Stimulated activated CD4-positive, alpha-beta T cell treated with anti-CD3 and anti-CD28 coated beads, Interleukin-2, amount 100 ng/mL, for 24 hours (primary cell): ENCODE measurements at places on chromosomes 1 and 21.

DNA sequence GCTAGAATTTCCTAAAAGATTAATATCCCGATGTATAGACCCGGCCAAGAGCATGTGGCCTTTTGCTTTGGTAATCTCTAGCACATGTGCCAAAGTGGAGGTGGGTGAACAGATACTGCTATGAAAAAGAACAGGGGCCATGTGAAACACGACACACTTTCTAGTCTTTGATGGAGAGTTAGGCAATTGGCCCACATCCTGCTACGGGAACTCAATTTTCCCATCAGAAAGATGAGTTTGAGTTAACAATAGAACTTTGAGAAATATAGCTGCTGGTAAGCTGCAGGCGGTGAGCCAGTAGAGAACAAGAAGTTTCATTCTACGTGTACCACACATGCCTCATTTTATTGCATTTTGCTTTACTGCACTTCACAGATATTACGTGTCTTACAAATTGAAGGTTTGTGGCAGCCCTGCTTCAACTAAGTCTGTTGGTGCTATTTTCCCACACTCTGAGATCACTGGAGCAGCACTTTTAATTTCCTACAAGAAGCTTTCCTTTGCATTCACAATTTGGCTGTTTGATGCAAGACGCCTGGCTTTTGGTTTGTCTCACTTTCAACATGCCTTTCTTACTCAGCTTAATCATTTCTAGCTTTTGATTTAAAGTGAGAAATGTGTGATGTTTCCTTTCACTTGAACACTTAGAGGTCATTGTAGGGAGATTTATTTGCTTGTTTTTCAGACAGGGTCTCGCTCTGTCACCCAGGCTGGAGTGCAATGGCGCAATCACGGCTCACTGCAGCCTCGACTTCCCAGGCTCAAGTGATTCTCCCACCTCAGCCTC is 46.3 kb downstream of the HTR6 start:
- peak; percentile 23 for DNase-seq

DNA sequence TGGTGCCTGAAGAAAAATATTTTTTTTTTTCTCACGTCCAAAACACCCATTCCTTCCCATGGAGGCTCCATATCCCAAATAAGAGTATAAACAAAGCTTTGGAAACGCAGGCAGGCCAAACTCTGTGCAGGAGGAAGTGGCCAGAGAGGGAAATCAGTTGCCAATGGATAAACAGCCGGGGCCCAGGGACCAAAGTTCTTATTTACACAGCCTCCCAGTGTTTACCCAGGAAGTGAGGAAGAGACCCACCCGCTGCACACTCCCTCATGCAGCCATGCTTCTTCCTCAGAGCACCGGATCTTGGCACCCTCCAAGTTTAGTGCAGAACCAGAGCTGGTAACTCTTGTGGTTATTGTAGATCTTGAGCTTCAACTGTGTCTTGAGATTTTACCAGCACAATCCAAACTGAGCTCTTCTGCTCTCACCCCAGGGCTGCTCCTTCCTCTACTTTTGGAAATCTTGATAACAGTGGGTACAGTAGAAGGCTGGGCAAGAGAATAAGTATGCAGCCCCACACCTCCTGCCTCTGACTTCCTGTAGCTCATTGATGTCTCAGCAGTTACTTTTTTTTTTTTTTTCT is 14.2 kb downstream of the MARCKSL1 start:
- DNase-seq = no peak

DNA sequence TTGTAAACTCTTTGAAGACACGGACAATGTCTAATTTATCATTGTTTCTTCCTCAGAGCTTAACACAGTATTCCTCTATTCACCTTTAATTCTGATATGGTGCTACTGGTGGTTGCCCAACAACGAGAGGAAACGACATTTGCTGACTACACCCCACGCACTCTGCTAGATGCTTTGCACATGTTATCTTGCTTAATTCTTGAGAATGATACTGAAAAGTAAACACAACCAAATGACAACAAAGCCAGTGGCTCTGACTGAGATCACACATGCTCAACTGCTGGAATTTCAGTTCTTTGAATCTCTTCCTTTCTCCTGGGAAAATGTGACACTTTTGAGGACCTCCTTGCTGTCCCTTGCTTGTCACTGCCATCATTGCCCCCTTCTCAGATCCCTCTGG is 37.2 kb upstream of the DDAH1 start:
- no peak for DNase-seq

GRCh38 chr1:156582388-156583017 is 3.0 kb downstream of the TTC24 start:
- no peak for DNase-seq

GRCh38 chr1:65049941-65050713 is 83.8 kb upstream of the JAK1 start:
- DNase-seq = no peak

GRCh38 chr1:88060750-88061491 is 623.2 kb upstream of the PKN2 start:
- no peak for DNase-seq

- no peak for DNase-seq
Observed at GRCh38 chr1:113199760-113200455, 126.9 kb downstream of the LRIG2 start.

DNA sequence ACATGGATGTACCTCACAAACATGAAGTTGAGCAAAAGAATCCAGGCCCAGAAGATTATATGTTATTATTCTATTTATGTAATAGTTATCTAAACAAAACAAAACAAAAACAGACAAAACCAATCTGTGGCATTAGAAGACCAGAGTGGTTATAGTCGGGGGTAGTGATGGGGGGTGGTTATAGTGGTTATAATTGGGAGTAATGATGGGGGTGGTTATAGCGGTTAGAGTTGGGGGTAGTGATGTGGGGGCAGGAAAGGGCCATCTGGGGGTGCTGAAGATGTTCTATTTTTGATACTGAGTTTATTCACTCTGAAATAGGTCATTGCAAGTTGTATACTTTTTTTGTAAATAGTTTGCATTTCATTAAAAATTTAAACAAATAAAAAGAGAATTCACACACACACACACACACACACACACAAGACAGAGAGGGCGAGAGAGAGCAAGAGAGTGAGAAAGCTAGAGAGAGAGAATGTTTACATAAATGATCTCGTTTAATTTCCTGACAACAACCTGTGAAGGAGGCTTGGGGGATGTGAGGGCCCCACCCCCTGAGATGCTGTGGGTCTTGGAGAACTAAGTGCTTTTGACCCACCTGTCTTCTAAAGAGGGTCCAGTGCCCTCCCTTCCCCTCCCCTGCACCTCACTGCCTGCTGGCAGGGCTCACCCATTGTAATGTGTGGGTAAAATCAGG is 37.4 kb downstream of the RHOU start:
- DNase-seq = no peak

GRCh38 chr21:43836616-43837015 is 28.4 kb upstream of the AGPAT3 start:
- DNase-seq = no peak

DNA sequence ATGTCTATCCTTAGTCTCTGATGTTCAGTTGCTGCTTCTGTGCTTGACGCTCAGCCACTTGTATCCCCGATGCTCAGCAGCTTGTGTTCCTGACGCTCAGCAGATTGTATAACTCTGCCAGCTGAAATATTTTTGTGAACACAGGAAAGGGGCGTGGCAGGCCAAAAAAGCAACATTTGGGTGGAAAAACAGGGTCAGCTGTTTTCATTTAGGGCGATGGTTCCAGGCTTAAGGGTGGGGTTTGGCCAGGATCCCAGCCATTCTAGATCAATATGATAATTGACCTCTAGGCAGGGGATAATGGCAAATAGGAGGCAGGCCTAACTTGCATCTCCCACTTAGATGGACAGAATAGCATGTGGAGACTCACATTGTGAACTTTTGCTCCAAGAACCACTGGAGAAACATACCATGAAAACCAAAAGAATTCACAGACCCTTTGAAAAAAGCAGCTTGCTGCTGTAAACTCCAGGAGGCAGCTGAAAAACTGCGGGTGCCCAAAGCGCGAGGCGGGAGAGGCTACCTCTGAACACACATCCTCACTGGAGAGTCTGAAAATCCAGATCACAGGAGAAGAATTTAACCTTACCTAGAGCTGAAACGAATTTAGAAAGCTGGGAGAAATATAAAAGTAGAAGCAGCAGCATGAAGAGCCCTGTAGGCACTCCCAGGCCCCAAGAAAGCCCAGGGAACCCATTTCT is 58.3 kb downstream of the ZNF648 start:
- DNase-seq = no peak

DNA sequence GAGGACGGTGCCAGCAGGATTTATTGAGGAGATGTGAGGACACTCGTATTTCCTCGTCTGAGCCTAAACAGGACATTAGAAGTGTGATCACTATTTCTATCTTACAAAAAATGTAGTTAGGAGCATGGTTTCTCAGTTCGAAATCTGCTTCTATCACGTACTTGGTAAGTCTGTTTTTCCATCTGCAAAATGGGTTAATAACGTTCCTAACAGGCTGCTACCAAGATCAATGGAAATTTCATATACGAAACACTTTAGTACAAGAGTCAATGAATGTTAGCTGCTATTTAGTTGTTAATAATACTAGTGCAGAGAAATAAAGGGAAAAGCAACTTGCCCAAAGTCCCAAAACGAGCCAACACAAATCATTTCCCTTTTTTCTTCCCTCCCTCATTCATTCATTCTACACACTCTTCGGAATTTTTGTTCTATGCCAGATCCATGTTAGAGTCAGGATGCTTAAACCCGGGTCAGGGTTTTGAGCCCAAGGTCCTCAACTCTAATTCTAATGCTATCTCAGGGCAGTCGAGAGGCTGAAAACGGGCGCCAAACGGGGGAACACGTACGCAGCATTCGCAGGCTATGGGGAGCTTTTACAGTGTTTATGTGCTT is 608 bp downstream of the SNRNP40 start:
- DNase-seq = no peak

DNA sequence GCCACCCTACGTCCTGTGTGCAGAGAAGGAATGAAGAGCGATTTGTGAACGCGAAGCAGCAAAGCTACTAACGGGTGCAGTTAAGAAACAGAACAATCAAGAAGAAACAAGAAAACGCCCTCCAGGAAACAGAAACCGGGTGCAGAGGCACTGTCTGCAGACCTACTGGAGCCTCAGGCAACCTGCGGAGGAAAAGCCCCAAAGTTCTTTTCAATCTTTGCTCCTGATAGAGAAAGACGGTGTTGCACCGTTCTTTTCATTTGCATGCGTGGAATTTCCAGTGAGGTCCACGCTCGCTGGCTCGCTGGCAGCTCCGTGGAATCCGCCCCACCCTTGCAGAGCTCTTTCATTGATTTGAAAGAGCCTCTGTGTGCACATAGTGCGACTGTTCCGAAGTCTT is 37.0 kb upstream of the PDE9A start:
- peak; percentile 23 for DNase-seq

DNA sequence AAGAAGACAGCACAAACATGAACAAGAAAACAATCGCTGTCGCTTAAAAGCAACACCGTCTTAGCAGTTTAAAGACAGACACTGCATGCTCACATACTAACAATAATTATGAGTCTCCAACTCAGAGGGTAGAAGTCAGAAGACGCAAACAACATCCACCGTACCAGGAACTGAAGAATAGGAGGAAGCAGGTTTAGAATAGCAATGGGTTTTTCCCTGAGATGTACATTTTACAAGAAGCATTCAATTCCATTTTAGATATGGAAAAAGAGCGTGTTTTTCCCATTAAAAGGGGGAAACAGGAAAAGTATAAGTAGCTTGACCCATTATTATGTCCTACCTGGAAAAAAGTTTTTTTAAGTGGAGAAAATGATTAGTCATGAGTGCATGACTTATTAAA is 34.5 kb upstream of the KCNE1 start:
- DNase-seq = no peak

GRCh38 chr1:167933788-167934187 is 2.7 kb upstream of the DCAF6 start:
- no peak for DNase-seq

GRCh38 chr1:209619696-209620486 is 32.3 kb downstream of the LAMB3 start:
- DNase-seq = no peak

DNA sequence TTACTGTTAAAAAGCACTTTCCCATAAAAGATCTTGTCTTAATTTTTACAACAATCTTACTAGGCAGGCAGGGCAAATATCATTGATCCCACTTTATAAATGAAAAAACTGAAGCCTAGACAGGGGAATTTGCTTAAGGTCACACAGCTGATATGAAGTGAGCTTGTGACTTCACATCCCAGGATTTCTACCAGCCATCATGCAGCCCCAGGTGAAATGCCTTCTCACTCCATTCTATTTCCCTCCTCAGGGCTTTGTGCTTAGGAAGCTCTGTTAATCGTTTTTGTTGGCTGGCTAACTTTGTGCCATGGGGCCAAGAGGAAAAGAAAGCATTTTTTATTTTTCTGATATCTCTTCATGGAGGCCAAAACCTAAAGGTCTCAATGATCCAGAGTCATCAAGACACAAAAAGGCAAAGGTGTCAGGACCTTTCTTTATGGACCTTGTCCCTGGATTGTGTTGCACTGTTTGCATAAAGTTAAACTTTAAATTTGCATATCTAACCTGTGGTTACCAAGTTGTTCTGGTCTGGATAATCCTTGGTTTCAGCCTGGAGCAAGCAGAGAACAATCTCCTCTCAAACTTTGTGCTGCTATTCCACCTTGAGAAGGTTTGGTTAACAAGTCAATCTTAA is 44.8 kb upstream of the ZNF326 start:
- DNase-seq = no peak

- peak; percentile 40 for DNase-seq
Observed at GRCh38 chr1:37556712-37557196, at the start of gene DNALI1. Gene DNALI1 (plus strand): TSS chr1:37556940. CDS start chr1:37556995, 55 bp downstream.

DNA sequence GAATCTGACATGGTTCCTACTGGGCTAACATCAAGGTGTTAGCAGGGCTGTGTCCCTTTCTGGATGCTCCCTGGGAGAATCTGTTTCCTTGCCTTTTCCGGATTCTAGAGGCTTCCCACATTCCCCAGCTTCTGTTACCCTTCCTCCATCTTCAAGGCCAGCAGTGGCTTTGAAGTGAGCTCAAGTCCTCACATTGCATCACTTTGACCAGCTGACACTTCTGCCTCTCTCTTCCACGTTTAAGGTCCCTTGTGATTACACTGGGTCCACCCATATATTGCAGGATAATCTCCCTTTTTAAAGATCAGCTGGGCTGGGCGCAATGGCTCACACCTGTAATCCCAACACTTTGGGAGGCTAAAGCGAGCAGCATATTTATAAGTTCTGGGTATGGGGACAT is 33.1 kb downstream of the CNST start:
- DNase-seq = no peak

DNA sequence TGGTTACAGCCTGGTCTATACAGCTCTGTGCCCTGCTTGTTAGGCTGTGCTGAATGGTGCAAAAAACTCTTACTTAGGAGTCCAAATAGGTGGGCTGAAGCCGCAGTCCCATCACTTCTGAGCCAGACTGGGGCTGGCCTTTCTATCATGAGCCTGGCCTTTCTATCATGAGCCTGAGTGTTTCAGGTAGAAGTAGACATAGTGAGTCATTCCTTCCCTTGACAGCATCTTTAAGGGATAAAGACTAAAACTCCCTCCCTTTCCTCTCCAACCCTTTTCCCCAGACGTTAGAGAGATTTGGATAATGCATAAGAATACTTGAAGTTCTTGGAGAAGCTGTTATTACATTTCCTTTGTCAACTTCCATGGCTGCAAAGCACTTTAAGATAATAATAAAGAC is 46.5 kb upstream of the PARP1 start:
- no peak for DNase-seq
